NCI-H1694 treated with DMSO at 0.1 percent for 48 hours (cell line): ENCODE measurements at places on chromosomes 4 and X.

DNA sequence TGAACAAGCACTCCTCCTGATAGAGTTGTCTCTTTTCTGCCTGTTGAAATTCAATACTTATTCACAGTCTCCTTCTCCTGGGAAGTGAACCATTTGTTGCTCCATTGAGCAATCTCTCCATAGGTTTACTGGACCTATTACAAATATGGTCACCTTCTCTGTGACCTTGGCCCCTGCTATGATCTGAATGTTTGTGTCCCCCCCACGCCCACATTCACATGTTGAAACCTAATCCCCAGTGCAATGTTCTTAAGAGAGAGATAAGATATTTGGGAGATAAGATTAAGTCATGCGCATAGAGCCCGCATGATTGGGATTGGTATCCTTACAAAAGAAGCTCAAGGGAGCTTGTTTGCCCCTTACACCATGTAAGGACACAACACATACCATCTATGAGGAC, 54.1 kb upstream of the GABRE start:
- no peak for DNase-seq

- no peak for DNase-seq
These were observed 893.9 kb downstream of the PCDH7 start for GRCh38 chr4:31613946-31614623.

DNA sequence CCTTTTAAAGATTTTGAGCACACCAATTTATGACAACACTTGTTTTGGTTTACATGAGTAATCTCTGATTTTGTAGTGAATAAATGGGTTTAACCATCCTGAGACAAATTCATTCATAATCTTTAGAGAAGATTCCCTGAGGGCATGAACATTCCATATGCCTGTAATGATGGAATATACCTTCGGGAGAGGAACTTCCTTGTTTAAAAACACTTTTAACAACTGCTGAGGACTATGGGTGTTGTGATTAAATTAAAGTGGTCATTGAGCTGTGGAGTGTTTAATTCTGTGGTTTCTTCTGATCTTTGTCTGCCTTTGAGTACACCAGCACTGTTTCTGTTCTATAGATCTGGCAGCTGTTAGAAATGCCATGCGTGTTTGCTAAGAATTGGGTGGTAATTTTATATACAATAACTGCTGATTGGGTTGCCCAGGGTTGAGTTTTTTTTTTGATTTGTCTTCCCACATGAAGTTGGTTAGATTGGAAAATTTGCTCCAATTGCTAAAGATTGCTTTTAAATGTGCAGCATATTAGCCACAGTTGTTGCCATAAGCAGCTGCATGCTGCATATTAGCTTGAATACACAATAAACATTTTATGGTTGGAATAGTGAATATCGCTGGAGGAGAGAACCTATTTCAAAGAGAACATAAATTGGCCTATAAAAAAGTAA, 86.8 kb downstream of the DCLK2 start:
- no peak for DNase-seq

DNA sequence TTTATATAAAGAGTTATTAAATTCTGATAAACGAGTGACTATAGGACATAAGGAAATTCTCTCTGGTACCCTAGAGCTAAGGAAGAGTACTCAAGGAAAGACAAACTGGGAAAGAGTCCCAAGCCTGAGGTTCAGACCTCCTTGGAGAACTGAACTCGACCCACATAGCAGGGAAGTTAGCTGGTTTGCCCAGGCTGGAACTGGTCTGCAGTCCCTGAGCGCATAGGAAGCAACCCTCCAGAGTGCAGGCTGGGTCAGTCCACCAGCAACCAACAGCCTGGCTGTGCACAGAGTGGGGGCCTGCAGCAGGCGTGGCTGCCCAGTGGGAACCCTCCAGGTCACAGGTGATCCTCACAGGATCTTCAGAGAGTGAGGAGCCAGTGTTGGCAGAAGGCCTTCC, 114.1 kb downstream of the SOWAHB start:
- DNase-seq, result no peak

GRCh38 chr4:15054541-15054940, 52.3 kb downstream of the CPEB2 start:
- DNase-seq, result no peak

- DNase-seq, result no peak
These were observed 207.9 kb downstream of the MAB21L2 start for GRCh38 chr4:150789864-150790263.

DNA sequence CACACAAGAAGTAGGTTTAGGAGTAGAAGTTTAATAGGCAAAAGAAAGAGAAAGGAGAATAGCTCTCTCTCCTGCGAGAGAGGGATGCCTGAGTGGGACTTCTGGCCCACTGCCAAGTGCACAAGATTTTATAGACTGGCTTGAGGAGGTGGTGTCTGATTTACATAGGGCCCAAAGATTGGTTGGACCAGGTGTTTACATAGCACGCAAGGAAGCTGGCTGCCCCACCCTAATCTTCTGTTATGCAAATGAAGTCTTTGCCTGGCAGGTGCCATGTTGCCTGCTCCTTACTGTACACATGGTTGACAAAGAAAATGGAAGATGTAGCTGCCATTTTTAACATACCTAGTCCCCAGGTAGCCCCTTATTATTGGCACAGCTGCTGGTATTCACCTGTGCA, 170.8 kb upstream of the GATB start:
- no peak for DNase-seq

DNA sequence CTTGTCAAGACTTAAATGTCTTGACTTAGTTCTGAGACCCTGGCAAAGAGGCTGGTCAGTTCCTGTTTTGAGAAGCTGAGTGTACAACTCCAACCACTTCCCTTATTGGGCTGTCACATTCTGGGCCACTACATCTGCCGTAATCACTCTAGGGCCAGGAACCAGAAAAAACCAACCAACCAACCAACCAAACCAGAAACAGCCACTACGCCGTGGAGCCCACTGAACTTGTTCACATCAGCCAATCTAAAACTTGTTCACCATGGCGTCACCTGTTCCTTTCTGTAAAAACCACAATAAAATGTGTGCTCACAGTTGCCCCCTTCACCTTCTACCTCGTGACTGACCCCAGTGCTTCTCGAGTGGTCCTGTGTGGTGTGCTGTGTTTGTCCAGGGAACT, 107.3 kb downstream of the JADE1 start:
- no peak for DNase-seq

DNA sequence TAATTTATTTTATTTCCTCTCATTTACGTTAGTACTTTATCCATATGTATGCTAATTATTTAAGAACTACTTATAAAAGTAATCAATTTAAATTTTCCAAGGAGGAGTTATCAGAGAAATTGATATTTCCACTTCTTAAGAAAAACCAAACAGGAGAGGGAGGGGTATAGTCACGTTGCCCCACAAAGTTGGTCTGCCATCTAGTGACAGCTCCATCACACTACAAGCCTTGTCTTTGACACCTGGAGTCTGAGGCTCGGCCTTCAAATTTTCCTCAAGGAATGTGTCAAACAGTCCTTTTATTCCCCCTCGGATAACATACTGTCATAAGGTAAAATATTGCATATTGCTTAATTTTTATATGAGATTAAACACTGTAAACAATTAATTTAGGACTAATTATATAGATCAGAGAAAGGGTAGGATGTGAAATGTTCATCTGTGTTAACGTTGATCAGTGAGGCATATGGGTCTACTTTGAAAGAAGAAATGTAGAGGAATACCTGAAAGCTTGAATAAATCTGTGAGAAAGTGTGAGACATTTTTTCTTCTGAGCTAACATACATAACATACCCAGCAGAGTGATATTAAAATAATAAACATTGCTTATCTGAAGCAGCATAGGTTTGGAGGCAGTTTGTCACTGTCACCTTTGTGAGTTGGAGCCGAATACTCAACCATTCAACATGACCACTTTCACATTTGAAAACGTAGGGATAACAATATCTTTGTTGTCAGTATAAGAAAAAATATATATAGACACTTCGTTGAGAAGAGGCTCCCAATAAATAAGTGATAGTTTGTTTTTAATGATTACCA, 114.4 kb downstream of the GLRA3 start:
- DNase-seq, result no peak

GRCh38 chrX:136395271-136395670, 92.5 kb upstream of the BRS3 start:
- no peak for DNase-seq

- DNase-seq, result no peak
These were observed 405.9 kb upstream of the MAGEB16 start for GRCh38 chrX:35392232-35392631.
